ENCODE measurements at places on chromosomes 11 and 22.

DNA sequence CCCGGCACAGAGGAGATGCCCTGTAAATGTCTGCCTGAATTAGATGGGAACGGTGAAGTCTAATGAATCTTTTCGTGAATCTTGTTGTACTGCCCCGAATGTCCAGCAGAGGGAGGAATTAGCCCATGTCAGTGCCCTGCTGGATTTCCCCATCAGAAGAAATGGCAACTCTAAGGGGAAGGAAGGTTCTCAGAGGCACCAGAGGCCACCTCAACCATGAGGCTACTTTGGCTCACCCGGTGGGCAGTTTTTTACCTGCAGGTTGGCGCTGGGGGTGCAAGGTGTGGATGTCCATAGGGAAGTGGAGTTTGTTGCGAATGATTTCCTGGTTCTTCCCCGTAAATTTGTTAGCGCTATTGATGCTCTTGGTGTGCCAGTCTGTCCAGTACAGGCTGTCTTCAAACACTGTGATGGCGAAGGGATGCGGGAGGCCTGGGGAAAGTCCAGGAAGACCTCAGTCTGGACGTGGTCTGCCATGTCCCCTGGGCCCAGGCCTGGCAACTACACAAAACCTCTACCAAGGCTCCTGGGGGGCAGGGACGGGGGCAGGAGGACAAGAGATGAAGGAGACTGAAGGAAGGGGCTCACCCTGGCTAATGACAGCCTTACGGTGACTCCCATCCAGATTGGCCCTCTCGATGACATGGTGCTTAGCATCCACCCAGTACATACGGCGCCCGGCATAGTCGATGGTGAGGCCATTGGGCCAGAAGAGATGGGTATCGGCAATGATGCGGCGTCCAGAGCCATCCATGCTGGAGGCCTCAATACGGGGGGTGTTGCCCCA, 28.5 kb downstream of the LRP4 start:
- peak; percentile 25 for DNase-seq

DNA sequence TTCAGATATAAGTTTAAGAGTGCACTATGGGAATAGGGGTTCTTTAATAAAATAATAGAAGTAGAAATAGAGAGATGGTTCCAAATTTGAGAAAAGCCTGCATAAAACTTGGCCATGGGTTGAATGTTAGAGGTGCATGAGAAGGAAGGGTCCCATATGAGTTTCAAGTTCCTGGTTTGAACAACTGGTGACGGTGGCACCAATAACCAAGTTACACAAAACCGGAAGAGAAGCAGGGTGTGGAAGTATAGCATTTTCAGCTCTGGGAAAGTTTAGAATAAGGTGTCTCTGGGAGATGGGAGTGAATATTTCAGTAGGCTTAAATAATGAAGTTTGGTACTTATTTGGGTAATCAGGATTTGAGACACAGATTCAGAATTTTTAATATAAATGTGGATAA, 2.4 kb downstream of the CASP1 start:
- no peak for DNase-seq

DNA sequence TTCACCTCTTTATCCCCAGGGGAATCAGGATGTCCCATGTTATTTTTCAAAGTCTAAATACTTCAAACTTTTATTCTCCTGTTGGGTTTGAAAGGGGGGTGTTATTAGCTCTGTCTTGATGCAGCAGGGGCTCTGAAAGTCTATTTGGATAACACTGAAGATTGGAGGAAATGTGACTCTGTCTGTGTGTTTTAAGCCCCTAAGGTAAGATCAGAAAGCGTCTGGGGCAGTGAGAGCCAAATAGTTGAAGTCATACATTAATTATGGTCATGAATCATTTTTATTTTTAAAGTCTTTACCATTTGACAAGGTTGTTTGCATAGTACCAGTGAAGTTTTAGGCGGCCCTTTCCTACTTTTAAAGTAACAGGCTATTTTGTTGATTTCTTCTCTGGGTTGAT, 139.0 kb downstream of the UVRAG start:
- no peak for DNase-seq

GRCh38 chr22:25347752-25348102, 128.3 kb downstream of the CRYBB2 start:
- no peak for DNase-seq

- DNase-seq = no peak
Measured at GRCh38 chr22:44741929-44742328, 10.4 kb upstream of the ARHGAP8 start.

- DNase-seq = no peak
Measured at GRCh38 chr22:28480000-28480715, 199.5 kb downstream of the TTC28 start.

DNA sequence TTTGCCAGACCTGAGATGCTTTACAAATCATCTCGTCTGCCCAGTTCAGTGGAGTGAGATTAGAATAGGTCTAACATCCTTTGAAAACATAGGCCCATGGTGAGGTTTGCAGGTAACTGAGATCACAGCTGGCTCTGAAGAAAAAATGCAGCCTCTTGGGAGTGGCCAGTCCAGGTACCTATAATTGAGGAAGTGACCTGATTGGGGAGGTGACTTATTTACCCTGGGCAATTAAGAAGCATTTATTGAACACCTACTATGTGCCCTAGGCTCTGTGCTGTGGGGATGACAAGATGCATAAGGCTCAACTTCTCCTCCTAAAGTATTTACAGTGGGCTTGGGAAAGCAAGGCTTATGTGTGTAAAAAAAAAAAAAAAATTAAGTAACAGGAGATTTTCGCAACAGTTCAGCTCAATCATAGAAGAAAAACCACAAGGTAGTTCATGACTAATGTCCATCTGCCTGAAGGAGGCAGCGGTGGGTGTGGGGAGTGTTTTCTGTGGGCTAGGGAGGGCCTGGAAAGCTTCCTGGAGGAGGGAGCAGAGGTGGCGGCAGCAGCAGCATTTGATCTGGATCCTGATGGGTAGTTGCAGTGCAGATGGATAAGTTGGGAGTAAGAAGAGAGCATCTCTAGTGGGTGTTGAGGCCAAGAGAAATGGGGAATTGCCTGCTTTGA, 16.1 kb downstream of the MICAL2 start:
- no peak for DNase-seq

GRCh38 chr22:29310863-29311339, 4.5 kb downstream of the GAS2L1 start:
- no peak for DNase-seq

DNA sequence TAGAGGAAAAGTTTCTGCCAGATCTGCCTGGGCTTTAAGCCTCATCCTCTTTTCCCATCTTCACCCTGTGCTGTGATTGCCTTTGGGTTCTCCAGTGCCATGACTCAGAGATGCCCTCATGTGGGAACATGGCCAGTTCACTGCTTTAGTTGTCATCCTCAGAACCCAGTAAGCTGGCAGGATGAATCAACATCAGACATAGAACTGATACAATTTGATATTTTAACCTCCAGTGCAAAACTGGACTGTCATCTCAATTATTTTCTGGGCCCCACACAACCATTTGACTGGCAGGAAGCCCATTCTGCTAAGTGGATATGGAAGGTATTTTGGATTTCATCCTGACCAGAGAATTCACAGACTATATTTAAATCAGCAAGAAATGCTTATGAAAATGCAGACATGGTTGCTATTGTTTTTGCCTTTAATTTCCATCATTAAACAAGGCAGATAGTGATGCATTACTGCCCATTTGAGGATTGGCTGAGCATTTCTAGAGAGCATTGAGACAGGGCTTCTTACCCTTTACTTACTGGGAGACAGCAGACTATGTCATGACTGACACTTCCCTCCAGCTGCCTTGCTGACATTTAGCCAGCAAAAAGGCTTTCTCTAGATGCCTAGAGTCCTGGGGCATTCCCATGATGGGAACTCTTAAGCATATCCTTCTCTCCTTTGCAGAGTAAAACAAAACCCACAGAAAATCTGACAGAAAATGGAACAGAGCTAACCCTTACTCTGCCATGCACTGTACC, 327.1 kb upstream of the MTNR1B start:
- no peak for DNase-seq

GRCh38 chr11:103086461-103086860, 5.5 kb downstream of the DCUN1D5 start:
- no peak for DNase-seq

GRCh38 chr11:119481021-119481666, 58.2 kb upstream of the THY1 start:
- peak; percentile 47 for DNase-seq

- DNase-seq = no peak
Measured at GRCh38 chr11:96125400-96125799, 201.5 kb upstream of the MTMR2 start.

DNA sequence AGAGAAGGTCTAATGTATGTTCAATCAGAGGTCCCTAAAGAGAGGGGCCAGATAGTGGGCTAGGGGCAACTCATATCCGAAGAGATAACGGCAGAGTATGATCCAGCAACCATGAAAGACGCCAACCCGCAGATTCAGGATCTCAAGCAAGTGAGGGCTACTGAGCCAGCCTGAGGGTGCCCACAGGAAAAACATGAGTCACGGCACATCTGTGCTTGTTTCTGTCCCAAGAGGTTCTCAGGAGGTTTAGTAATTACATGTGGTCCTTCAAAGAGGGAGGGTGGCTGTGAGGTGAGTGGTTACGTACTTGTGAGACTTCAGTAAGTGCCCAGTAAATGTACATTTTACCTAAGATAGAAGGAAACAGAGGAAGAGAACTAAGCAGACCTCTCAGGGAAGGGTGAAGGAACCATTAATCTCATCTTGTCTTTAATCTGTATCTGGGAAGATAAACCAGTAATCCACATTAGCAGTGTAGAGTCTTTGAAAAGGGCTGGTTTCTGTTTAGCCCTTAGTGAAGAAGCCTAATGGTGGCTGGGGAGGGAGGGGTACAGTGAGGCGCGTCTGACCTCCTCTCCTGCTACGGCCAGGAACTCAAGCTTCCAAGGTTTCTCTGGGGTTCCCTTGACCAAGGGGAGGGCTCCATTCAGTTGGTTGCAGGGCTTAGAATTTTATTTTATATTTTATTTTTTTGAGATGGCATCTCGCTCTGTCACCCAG, 10.2 kb downstream of the SIRT3 start:
- no peak for DNase-seq

DNA sequence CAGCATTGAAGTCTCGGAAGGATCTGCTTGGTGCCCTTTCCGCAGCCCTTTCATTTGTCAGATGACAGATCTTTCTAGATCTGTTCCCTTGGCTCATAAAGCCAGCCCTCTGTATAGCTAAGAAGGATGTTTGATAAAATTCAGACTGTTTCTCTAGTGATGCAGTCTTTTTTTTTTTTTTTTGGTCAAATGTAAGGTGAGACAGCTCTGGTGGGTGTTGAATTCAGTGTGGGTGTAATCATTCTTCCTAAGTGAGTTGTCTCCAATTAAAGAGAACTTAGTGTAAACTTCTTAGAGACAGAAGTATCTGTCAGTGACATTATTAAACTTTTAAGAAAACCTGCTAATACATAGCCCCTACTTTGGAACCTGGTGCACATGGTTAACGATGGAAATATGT, 53.3 kb downstream of the AAMDC start:
- DNase-seq = no peak

- DNase-seq = no peak
Measured at GRCh38 chr11:134412203-134413042, at the start of gene B3GAT1. TSS of gene B3GAT1 (minus strand) at chr11:134412242. CDS start at chr11:134387659, 24,583 bp downstream.

- no peak for DNase-seq
Measured at GRCh38 chr22:19098157-19098556, 24.1 kb downstream of the DGCR2 start.

DNA sequence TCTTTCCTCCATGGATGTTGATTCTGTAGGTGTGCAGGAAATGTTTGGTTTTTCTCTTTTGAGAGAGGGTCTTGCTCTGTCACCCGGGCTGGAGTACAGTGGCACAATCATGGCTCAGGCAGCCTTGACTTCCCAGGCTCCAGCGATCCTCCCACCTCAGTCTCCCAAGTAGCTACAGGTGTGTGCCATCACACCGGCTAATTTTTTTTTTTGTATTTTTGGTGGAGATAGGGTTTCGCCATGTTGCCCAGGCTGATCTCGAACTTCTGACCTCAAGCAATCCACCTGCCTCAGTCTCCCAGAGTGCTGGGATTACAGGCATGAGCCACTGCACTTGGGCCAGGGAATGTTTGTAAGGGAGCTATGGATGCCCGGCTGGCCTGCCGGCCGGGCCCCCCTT, 4.5 kb downstream of the PRR5 start:
- no peak for DNase-seq

DNA sequence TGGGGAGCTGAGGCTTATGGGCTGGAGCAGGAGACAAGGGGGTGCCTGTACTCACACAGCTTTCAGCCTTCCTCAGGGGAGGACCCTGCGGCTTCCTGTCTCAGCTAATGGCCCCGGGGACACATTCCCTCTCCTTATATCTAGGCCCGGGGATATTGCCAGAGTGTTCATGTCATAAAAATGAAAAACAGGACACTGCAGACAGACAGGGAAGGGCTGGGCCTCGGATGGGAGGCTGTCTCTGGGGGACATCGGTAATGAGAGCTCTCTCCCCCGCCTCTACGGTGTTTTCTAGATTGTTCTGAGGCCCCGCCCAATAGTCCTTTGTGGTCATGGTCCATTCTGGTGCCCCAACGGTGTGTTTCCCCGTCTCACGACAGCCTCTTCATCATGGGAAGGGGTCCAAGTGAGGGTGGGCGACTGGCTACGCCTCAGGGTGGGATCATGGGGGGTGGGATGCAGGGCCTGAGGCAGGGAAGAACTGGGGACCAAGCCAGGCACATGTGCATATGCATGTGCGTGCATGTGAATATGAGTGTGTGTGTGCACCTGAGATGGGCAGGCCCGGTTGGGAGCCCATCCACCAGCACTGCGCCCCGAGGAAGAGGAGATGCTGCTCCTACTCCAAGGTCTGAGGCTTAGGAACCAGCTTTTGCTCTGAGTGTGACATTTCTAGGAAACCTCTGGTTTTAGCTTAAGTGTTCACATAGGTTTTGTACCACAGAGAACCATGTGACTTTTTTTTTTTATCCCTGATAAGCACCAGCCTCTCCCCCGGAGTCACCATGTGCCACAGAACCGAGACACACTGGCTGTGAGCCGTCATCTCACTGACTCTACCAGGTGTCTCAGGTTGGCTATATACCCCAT, 5.3 kb downstream of the ARVCF start:
- no peak for DNase-seq

DNA sequence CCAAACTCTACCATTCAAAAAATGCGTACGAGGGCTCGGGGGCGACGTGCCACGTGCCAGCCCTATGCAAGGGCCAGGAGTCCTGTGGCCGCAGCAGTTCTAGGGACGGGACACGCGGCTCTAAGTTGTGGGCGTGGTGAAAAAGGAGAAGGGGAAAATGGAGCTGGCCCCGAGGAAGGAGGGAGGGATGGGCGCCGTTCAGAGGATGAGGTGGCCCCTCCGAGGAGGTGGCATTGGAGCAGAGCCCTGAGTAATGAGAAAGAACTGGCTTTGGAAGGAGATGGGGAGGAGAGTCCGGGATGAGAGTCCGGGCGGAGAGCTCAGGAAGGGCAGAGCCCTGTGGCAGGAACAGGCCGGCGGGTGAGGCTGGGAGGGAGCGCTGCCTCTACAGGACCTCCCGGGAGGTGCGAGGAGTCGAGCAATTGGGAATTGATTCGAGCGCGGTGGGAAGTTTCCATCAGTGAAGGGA, 21.0 kb downstream of the OTUB1 start:
- no peak for DNase-seq

- no peak for DNase-seq
Measured at GRCh38 chr22:49325531-49326395, 501.9 kb downstream of the BRD1 start.
